ENCODE measurements at places on chromosomes 16 and 17. TPM values are rescaled to one million over a fixed set of nuclear protein-coding genes. Genes with fewer than 3 reads are reported as not detected.

Gene C16orf89
- under 0.01 TPM for total RNA-seq

Gene DPEP3
- not detected for total RNA-seq

Gene OR4D1
- under 0.01 TPM for total RNA-seq

Gene PPP1R1B
- 0.66 TPM for total RNA-seq
